ENCODE measurements at places on chromosomes 4 and X.

GRCh38 chrX:55451626-55451989, 319 bp upstream of the MAGEH1 start:
- DNase-seq = no peak

DNA sequence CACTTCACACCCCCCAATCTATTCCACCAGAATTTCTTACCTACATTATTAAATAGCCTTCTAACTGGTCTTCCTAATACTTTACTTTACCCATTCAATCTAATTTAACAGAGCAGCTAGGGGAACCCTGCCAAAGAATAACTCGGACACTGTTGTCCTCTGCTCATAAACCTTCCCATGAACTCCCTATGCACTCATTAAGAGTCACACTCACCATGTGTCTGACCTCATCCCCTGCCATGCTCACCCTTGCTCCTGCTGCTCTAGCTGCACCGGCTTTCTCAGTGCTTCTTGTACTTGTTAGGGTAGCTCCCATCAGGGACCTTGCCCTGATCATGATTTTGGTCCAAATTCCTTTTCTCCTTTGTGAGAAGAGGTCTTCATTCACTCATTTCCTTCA, 54.6 kb upstream of the GUCY1A1 start:
- DNase-seq = no peak

DNA sequence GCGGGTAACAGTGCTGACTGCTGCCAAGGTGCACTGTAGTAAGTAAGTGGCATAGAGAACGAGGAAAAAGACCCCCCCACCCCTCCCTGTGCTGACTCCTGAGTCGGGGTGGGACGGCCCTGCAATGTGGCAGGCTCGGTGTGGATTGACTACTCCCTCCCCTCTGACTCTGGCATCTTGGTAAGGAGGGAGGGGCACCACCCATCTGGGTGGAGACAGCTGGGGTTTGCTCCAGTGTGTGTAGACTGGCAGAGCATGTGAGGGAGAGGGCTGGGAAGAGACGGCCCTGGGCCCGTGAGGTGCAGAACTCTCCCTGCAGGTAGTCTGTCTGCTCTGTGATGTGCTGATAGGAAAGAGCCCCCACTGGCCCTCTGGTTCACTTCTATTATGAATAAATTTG, 31.0 kb downstream of the NSG1 start:
- DNase-seq = no peak

DNA sequence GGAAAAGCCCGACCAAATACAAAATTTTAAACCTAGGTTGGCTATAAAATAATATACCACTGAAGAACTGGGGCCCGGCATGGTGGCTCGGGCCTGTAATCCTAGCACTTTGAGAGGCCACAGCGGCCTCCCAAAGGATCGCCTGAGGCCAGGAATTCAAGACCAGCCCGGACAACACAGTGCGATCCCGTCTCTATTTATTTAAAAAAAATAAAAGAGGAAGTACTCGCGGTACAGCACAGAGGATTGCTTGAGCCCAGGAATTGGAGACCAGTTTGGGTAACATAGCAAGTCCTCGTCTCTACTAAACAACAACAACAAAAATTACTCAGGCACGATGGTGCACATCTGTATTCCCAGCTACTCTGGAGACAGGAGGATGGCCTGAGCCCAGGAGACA, 44.8 kb upstream of the CDKN2AIP start:
- no peak for DNase-seq

- no peak for DNase-seq
Observed at GRCh38 chr4:78567500-78568060, 16.0 kb downstream of the ANXA3 start.

- DNase-seq = no peak
Observed at GRCh38 chrX:107480272-107480671, 30.8 kb downstream of the FRMPD3 start.

GRCh38 chr4:172826861-172827260, 341.8 kb upstream of the GALNT7 start:
- no peak for DNase-seq

GRCh38 chrX:71540801-71541200, 7.9 kb downstream of the OGT start:
- no peak for DNase-seq

GRCh38 chrX:7378406-7378805, 230.5 kb upstream of the PUDP start:
- DNase-seq = no peak

DNA sequence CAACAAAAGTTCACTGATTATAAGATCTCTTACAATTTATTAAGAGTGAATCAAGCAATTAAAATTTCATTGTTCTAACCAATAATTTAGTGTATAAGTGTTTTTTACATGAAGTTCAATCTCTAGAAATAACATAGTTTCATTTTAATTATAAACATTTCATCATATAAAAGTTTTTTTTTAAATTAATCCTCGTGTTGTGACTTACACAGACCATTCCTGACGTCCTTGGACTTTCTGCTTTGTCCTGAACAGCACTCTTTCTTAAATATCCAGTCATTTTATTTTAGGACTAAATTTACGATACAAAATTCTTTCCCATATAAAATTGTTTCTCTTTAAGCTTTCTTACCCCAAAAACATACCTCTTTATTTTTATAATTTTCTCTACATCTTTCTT, 841.7 kb upstream of the POU3F4 start:
- DNase-seq = no peak
